ENCODE measurements at places on chromosomes 13 and 19.

DNA sequence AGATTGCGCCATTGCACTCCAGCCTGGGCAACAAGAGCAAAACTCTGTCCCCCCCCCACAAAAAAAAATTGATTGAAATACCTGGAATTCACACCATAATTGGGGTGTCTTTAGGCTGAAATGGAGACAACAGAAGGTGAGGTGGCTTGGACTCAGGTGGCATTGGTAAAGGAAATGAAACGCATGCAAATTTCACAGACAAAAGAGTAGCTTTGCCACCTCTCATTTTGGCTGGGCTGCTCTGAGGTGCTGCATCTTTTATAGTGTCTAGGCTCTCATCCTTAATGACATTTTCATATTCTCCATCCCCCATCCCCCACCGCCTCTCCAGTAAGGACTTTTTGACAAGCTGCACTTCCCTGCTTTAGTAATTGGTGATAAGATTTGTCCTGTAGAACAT lies 6.9 kb downstream of the UBE2L5 start:
- DNase-seq: no peak

- DNase-seq: no peak
These were observed 6.9 kb upstream of the SULT2B1 start for GRCh38 chr19:48544856-48545750.

- DNase-seq: peak; percentile 24
These were observed 7.9 kb downstream of the INTS6 start for GRCh38 chr13:51444922-51445321.

GRCh38 chr13:24717217-24717616 lies 37.0 kb downstream of the ATP12A start:
- no peak for DNase-seq

- no peak for DNase-seq
These were observed 141.6 kb downstream of the KATNAL1 start for GRCh38 chr13:30165796-30166195.

DNA sequence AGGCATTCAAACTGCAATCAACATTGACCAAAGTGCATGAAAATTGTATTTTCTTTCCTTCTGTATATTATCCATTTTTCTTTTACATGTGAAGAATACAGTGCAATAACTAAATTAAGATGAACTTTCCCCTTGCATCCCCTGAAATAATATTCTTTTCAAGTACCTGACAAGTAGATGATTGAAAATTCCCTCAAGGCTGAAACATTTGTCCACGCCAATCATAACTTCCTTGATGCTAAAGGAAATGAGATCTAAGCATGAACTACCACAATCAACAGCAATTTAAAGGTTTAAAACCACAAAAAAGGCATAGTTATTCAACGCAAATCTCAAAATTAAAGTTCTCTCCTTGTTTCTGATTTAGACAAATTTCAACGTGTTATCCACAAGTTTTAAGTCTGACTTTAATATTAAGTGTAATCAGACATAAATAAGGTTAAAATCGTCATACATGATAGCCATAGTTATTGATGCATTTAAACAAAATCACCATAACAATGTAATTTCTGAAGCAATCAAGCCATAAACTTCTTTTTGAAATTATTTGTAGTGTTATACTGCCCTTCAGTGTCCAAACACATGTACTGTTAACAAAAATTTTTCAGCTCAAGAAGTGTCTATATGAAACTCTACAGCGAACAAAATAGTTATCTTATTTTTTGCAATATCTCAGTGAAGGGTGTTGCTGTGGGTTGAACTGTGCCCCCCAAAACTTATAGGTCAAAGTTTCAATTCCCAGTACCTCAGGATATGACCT lies 169.5 kb downstream of the DCLK1 start:
- no peak for DNase-seq

Measured in CD4-positive, alpha-beta T cell treated with Interleukin-4 for 4 hours (primary cell).